ENCODE measurements at places on chromosomes 16 and 17.
A peak's percentile ranks its signal among the peaks of the same experiment; 100 is the strongest.

- DNase-seq, result no peak
Observed at GRCh38 chr17:67481808-67482207, 104.7 kb downstream of the PITPNC1 start.

GRCh38 chr16:2473999-2474876, 689 bp upstream of the TBC1D24 start:
- peak; percentile 50 for DNase-seq

DNA sequence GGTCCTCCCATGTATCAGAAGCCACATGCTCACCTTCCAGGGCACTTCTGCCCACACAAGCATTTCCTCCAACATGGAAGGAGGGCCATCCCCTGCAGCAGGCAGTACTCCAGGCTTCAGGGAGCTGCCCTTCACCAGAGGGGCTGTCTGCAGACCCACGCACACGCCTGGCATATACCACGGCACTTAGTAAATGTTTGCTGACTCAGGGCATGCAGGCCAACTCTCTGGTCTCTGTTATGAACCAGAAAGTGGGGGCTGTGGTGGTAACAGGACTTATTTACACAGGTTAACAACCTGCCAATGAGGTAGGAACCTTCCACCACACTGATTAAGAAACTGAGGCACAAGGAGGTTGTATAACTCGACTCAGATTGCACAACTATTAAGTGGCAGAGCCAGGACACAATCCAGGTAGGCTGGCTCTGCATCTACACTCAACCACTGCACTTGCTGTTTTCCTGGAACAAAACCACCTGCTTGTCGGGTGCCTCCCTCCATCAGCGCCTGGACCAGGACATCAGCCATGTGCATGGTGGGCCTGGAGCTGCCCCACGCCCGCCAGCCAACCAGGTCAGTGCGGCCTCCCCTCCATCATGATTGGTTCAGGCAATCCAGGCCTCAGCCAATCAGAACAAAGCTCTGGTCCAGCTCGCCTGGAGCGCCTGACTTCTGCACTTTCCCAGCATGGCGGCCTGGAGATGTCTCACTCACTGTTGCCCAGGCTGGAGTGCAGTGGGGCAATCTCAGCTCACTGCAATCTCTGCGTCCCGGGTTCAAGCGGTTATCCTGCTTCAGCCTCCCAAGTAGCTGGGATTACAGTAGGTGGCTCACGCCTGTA, 19.2 kb downstream of the ACTG1 start:
- DNase-seq, result no peak

DNA sequence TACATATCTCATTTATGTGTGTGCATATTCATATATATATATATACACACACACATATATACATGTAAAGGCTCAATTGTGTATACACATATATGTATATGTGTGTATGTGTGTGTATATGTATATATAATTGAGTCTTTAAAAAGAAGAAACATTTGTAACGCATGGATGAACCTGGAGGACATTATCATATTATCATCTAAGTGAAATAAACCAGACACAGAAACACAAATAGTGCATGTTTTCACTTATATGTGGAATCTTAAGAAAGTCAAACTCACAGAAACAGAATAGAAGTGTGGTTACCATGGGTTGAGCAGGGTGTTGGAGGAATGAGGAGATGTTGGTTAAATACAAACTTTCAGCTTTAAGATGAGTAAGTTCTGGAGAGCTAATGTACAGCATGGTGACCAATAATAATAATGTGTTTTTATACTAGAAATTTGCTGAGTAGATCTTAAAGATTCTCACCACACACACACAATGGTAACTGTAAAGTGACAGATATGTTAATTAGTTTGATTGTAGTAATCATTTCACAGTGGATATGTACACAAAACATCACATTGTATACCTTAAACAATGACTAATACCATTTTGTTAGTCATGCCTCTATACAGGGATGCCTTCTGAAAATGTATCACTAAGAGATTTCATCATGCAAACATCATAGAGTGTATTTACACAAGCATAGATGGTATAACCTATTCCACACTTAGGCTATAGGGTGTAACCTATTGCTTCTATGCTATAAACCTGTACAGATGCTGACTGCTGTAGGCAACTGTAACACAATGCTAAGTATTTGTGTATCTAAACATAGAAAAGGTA, 132.6 kb upstream of the CACNG5 start:
- DNase-seq, result no peak

DNA sequence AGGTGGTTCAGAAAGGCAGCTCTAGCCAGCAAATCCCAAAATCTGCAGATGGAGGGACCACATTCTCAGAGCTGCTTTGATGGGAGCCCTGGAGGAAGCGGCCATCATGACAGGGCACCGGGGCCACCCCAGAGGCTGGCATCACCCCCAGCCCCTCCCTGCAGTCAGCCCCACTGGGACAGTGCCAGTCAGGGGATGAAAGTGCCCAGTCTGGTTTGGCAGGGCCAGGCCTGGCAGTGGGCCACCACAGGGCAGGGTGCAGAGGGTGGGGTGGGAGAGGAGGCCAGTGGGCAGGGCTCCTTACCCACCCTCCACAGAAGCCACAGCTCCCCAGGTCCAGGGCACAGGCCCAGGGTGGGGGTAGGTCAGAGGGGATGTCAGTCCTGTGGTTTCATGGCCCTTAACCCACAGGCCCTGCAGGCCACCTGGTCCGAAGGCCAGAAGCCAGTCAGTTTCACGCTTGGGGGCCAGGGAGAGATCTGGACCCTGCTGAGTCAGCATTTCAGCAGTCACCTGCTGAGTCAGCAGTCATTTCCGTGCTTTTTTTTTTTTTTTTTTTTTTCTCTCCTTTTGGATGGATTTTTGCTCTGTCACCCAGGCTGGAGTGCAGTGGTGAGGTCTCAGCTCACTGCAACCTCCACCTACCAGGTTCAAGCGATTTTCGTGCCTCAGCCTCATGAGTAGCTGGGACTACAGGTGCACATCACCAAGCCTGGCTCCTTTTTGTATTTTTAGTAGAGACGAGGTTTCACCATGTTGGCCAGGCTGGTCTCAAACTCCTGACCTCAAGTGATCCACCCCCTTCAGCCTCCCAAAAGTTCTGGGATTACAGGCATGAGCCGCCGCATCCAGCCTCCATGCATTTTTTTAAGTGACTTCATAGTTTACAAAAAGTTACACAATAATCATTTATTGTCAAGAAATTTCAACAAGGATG, 10.4 kb downstream of the SLC25A10 start:
- no peak for DNase-seq

GRCh38 chr17:78072961-78073360, 55.6 kb downstream of the TMC6 start:
- DNase-seq, result no peak

- DNase-seq, result no peak
Observed at GRCh38 chr17:8949061-8949661, 16.3 kb downstream of the PIK3R5 start.

DNA sequence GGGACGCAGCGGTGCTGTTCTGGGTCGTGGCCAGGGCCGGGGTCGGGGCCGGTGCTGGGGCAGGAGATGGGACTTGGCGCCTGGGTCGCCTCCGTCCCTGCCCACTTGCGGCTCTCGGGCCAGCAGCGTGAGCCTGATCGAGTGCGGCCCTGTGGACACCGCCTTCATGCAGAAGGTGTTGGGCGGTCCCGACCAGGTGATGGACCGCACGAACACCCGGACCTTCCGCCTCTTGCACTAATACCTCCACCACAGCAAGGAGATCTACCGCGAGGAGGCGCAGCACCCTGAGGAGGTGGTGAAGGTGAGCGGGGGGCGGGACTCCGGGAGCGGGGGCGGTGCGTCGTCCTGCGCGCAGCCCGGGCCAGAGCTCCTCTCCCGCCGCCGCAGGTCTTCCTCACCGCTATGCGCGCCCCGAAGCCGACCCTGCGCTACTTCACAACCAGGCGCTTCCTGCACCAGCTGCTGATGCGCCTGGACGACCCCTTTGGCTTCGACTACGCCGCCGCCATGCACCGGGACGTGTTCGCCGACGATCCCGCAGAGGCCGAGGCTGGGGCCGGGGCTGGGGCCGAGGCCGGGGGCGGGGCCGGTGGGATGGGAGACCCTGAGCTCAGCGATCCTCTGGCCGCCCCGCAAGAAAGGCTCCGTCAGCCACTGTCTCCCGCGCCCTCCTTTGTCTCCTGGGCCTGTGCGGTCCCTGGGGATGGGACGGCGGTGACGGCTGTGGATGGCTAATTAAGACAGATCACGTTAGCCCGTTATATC, 4.5 kb upstream of the HSD17B1 start:
- DNase-seq, result peak; percentile 76

DNA sequence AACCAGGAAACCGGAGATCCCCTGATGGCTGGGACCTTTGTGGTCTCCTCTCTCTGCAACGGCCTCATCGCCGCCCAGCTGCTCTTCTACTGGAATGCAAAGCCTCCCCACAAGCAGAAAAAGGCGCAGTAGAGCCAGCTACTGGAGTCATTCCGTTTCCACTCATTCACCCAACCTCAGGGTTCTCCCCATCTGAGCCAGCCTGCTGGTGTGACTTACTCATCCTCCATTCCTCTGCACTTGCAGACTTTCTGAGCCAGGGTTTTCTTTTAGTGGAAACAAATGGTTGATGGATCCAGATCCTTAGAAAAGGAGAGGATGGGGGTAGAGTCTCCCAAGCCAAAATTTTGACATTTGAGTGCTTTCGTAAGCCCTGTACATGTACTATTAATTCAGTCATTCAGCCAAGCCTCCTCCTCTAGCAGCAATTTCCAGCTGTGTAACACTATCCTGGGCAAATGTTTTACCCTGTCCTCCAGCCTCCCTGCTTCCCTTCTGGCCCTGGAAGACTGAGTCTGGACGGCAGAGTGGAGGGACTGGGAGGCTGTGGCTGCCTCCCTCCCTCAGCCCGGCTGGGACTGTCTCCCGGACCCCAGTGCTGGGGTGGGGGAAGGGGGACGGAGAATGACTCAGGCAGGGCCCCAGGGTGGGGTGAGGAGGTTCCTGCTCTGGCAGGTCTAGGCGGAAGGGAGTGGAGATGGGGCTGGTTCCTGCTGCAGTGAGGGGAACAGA, 2.3 kb downstream of the SOX15 start:
- no peak for DNase-seq

- no peak for DNase-seq
Observed at GRCh38 chr16:85975451-85975981, 76.6 kb downstream of the IRF8 start.

GRCh38 chr16:78461496-78462287, 362.2 kb downstream of the WWOX start:
- no peak for DNase-seq

- DNase-seq, result peak; percentile 54
Observed at GRCh38 chr17:82283208-82283749, 9.8 kb upstream of the CSNK1D start.

DNA sequence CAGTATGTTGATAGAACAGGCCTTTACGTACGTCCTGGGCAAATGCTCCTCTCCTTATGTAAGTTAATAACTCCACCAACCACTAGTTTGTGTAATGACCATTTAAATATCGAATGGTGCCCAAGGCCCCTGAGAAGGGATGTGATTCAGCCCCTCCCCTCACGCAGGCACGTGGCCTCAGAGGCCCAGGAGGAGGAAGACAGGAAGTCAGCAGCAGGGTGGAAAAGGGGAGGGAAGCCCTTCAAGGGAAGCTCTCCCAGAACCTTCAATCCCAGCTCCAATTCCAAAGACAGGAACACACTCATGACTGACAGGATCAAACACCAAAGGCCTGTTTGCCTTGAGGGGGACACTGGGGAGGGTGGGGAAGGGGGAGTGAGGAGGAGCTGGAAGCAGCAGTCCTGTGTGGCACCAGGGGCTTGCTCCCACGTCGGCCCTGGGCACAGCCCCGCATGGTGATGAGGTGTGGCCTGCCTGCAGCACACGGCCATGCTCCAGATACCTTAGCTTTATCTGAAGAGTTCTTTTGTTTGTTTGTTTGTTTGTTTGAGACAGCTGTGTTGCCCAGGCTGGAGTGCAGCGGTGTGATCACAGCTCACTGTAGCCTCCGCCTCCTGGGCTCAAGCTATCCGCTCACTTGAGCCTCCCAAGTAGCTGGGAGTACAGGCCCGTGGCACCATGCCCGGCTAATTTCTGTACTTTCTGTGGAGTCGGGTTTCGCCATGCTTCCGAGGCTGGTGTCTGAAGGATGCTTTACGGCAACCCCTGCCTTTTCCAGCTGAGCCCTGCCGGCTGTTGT, 105.0 kb downstream of the ZNF778 start:
- no peak for DNase-seq

DNA sequence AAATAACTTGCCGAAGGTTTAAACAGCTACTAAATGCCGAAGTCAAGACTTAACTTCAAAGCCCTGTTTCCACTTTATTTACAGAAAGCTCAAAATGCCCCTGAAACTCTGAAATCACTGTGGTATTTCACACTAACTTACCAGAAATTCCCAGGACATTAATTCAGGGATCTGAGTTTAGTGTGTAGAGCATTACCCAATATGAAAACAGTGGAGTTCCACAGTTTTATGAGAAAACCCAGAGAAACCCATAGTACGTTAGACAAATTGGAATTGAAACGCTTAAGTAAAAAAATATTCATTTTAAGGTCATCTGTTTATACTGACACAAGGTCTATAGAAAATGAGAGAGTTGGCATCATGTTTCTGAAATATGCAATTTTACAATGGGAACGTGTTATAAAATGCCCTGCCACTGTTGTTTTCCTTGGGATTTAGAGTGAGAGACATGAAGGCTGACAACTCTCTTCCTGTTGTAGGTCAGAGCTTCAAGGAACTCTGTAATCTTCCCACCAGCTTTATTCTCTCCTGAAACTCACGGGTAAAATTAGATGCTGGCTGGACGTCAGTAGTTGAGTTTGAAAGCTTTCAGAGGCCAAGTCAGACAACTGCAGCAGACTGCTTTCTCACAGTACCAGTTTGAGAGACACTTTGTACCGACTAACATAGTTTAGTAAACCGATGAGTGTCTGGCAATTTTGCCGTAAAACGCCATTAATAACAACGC, 139.4 kb upstream of the TBX2 start:
- no peak for DNase-seq

- no peak for DNase-seq
Observed at GRCh38 chr17:79742951-79743476, 12.3 kb downstream of the ENPP7 start.

GRCh38 chr17:47252209-47252608, 1.4 kb upstream of the ITGB3 start:
- no peak for DNase-seq

DNA sequence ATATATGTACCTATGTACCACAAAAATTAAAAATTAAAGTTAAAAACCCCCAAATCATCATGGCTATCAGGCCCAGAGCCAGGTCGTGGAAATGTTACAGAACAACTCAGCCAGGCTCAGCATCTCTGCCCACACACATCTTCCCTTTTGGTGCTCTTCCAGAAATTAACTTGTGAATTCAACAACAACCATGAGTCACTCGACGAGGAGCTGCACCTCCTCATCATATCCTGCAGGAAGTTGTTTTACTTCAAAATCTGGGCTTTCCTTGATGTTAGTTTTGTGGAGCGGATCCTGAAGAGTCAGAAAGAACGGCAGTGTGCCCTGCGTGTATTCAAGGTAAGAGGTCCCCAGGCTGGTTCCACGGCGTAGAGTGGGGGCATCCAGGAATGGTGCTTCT, 10.6 kb downstream of the FBXO39 start:
- DNase-seq, result no peak

GRCh38 chr17:32783602-32784001, 93.3 kb downstream of the MYO1D start:
- no peak for DNase-seq
